ENCODE measurements at places on chromosomes 7 and 10.

DNA sequence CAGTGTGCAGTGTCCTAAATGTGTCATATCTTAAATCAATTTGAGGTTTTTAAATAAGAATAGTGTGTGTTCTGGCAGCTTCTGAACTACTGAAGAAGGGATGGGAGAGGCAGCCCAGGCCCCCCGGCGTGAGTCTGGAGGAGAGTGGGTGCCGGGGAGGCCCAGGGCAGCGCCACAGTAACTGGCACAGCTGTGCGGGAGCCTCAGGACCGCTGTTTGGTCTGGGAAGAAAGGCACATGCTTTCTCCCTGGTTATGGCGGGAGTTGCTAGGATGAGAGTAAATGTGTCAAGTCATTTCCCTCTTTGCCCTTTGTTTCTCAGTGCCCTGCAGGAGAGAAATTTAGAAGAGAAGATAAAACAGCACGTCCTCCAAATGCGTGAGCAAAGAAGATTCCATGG is 31.9 kb upstream of the PWWP2B start:
- no peak for DNase-seq

GRCh38 chr10:4810092-4810491 is 15.9 kb upstream of the AKR1E2 start:
- DNase-seq, result no peak

GRCh38 chr10:50512743-50513416 is 110.9 kb downstream of the SGMS1 start:
- DNase-seq, result no peak

GRCh38 chr10:110069502-110069982 is 61.8 kb downstream of the ADD3 start:
- DNase-seq, result no peak

DNA sequence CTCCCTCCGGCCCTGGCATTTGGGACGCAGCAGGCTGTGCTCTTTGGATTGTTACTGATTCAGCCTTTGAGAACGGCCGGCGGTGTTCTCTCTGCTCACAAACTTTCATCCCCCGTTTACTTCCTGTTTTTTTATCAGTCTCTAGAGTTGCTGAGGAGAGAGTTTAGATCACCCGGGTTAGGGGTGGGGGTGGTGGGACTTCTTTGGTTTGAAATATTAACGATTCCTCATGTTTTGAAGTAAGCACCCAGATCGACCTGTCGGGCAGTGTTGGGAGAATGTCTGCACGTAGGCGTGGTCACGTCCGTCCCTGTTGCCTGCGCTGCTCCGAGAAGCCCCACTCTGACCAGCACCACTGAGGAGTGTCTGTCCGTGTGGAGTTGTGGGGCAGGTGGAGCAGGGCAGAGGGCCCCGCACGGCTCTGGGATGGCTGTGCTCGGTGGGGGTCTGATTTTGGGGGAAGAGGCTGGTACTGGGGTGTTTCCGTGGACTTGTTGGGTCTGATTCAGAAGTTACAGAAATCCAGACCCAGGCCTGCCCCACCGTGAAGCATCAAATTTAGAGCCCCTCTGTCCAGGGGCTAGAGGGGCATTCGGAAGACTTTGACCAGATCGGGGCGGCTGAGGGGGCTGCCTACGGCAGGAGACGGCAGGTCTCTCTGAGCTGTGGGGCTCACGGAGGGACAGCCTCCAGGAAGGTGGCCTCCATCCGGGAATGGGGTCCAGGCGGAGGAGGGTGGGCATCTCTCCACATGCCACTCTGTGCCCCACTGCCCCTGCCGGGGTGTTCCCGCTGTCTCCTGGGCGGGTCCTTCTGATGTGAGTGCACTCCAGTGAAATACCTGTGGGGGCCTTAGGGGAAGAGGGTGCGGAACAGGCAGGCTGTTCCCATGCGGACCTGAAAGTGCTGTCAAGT is 7.4 kb downstream of the INPP5A start:
- DNase-seq, result no peak

DNA sequence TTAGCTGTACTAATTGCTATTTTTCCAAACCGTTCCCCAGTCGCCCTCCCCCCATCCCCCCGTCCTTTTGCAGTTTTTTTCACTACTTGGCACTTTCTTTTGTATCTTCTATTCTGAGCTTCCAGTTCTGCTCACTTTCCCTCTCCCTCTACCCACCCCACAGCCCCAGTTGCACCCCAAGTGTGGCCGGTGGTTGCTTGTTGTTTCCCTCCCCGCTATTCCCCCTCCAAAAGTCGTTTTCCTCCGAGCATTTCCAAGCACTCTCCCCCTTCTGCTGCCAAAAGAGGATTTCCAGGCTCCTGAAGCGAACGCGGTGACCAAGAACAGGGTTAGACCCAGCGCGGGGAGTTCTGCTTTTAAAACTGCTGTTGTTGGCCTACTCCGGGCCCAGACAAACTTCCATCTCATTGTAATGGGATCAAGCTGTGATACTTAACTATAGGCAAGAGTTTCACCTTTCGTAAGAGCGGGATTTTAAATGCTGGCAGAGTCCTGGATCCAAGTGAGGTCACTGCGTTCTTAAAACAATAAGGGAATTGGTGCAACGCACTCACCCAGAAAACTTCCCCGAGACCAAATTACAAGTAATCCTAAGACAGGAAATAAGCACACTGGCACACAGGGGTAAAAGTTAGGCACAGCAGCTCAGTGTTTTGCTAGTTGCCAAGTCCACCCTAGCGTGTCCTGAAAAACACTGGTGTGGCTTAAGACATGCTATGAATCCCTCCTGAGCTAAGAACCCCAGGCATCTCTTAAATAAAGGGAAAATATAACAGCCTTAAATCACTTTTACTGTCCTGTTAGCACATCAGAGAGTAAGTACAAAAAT is 1.5 kb upstream of the RGS10 start:
- no peak for DNase-seq

- DNase-seq, result no peak
Observed at GRCh38 chr7:140621401-140622021, 19.1 kb downstream of the DENND2A start.

DNA sequence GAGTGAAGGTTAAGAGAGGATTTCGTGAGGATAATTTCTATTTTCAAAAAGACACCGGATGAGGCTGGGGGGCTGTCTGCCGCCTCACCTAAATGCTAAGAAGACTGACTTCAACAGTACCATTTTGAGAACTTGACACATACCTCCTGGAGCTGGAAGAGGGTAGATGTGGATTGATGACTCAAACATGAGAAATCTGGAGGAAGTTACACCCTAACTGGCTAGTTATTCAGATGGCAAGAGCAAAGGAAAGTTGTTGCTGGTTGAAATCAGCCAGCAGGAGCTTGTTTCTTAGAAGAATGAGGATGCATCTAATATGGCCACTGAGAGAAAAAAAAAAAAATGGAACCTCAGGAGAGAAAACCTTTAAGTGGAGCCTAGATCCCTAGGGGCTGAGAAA is 76.2 kb upstream of the KIAA1217 start:
- DNase-seq, result no peak

GRCh38 chr7:134427896-134428295 is 31.0 kb downstream of the AKR1B1 start:
- DNase-seq, result no peak

- DNase-seq, result peak; percentile 77
Observed at GRCh38 chr10:97714401-97715258, 1.1 kb downstream of the MARVELD1 start.

- no peak for DNase-seq
Observed at GRCh38 chr10:42593284-42593683, 45.1 kb downstream of the ZNF33B start.

- DNase-seq, result no peak
Observed at GRCh38 chr7:16954321-16954720, 72.5 kb upstream of the AGR3 start.

DNA sequence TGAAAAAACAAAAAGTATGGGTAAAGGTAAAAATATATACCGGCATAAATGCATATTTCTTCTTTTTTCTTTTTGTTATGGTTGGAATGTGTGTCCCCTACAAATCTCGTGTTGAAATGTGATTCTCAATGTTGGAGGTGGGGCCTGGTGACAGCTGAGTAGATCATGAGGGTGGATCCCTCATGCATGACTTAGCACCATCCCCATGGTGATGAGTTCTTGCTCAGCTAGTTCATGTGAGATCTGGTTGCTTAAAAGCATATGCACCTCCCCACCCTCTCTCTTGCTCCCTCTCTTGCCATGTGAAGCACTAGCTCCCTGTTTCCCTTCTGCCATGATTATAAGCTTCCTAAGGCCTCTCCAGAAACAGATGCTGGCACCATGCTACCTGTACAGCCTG is 93.3 kb downstream of the HYCC1 start:
- DNase-seq, result no peak

DNA sequence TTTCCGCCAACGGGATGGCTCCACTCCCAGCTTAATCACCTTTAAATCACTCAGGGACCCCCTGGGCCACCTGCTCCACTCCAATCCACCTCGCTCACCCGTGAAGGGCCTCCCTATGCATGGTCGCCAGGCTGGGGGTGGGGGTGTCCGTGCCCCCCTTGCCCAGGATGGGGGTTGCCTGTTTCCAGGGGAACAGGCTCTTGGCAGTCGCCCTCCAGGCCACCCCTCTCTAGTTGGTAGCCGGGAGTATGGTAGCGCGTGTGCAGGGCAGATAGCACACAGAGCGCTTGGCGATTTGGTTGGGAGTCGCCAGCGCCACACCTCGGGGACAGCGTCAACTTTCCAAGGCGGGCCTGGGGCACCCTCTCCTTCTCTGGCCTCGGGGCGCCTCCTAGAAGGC is 134.9 kb upstream of the ZNF92 start:
- DNase-seq, result no peak

- DNase-seq, result no peak
Observed at GRCh38 chr10:122853665-122854313, 8.1 kb upstream of the CUZD1 start.

DNA sequence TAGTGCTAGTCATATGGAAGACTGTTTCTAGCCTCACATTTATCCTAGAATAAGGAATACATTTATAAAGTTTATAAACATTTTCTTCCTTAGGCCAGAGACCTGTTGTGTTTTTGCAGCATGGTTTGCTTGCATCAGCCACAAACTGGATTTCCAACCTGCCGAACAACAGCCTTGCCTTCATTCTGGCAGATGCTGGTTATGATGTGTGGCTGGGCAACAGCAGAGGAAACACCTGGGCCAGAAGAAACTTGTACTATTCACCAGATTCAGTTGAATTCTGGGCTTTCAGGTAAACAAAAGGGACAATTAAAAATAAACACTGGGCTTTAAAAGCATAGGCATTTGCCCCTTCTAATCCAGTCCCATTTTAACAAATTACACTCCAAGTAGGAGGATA is 4.2 kb downstream of the LIPF start:
- DNase-seq, result no peak

GRCh38 chr10:60870416-60870728 is 73.6 kb downstream of the RHOBTB1 start:
- no peak for DNase-seq

- no peak for DNase-seq
Observed at GRCh38 chr7:1985042-1985441, 247.7 kb downstream of the MAD1L1 start.

- DNase-seq, result no peak
Observed at GRCh38 chr10:23994459-23995046, 214.4 kb upstream of the KIAA1217 start.

- DNase-seq, result no peak
Observed at GRCh38 chr7:33487998-33488682, 358.8 kb downstream of the BBS9 start.

GRCh38 chr7:17304926-17305325 is 6.5 kb downstream of the AHR start:
- DNase-seq, result no peak

DNA sequence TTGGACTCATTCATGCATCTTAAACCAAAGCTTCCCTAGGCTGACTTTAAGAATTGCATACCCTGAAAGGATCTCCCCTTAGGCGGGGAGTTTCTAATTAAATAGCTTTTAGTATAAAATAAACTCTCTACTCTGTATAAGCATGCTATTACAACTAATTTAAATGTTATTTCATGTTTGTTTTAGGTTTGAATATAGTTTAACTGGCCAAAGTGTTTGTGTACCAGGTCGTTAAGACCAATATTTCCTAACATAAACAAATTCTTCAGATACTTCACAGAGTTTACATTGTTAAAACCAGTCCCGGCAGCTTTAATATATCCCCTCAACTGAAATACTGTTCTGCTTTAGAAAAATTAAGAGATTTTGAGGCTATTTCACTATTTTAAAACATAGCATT is 2.3 kb downstream of the GLI3 start:
- no peak for DNase-seq

GRCh38 chr10:47024399-47025252 is 113.4 kb downstream of the PTPN20 start:
- DNase-seq, result peak; percentile 80

GRCh38 chr7:138864667-138865066 is 66.7 kb upstream of the ATP6V0A4 start:
- no peak for DNase-seq

GRCh38 chr7:158476331-158476932 is 111.2 kb downstream of the PTPRN2 start:
- no peak for DNase-seq

DNA sequence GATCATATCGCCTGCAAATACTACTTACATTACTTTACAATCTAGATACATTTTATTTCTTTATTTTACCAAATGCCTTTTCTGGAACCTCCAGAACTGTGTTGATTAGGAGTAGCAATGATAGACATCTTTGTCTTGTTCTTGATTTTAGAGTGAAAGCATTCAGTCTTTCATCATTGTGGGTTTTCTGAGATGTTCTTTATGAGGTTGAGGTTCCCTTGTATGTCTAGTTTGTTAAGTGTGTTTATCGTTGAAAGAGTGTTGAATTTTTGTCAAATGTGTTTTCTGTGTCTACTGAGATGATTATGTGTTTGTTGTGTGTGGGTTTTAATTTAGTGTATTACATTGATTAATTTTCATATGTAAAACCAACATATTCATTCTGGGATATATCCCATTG is 17.1 kb downstream of the SEPTIN7 start:
- no peak for DNase-seq

DNA sequence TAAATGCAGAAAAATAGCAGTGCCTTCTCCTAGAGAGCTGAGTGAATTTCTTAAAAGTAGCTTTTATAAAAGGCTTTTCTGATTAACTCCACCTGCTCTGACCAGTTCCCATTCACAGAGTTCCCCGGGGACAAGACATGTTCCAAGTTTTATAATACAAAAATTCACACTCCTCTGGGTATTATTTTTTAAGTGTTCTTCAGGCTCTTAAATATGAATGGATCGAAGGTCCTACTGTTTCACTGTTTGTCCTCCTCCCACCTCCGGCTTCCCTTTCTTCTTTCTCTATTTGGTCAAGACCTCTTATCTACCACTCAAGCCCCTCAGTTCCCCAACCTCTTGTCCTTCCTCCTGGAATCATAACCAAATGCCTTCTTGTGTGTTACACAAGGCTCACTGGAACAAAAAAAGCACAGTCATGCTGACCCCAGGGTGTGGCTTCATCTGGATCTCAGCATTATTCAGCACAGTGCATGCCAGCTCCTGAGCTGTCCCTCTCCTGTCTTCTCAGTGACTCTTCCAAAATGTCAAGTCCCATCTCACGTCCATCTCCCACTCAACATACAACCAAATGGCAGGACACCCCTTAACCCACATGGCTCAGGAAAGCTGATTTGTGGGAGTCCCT is 222.4 kb downstream of the SORCS1 start:
- DNase-seq, result no peak

- no peak for DNase-seq
Observed at GRCh38 chr10:72328829-72329204, 25.9 kb downstream of the DNAJB12 start.

Measured in mesothelial cell of epicardium (in vitro differentiated cells).